ENCODE measurements at places on chromosomes 12 and 14. TPM values are rescaled to one million over a fixed set of nuclear protein-coding genes. Genes with fewer than 3 reads are reported as not detected.

- H3K4me1 ChIP-seq: peaks cover 34% of the 10 kb centered on the region
- no peaks in the 10 kb centered on the region for H3K36me3 ChIP-seq
- no peaks in the 10 kb centered on the region for H3K27me3 ChIP-seq
- no peak overlapping the region for H3K27ac ChIP-seq
These were observed 13.2 kb downstream of the PXN start for GRCh38 chr12:120252071-120252906.

DNA sequence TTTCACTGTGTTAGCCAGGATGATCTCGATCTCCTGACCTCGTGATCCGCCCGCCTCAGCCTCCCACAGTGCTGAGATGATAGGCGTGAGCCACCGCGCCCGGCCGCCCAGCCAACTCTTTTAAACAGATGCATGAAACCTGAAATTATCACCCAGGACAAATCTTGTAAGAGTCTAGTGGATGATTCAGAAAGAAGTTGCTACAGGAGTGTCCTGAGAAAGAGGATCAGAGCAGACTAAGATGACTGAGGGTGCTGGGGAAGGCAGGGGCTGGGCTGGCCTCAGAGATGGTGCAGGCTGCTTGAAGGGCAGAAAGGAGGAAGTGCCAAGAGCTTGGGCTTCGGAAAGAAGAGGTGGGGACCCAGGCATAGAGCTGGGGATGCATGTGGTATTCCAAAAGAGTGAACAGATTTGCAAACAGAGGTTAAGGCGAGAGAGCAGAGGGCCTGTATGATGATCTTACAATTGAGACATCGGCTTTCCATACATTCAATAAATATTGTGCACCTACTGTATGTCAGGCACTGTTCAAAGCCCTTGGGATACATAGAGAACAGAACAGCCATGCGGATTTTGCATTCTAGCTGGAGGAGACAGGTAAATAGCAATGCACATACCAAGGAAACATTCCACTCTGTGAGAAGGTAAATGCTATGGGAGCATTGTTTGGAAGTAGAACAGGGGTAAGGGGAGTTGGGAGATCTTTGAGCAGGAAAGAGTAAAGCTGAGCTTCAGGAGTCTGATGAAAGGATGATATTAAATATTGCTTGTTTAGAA, 7.4 kb upstream of the CD9 start:
- H3K27ac ChIP-seq: no peak overlapping the region
- no peaks in the 10 kb centered on the region for H3K27me3 ChIP-seq
- H3K4me3 ChIP-seq: no peak overlapping the region
- H3K36me3 ChIP-seq: no peaks in the 10 kb centered on the region
- DNase-seq: no peak

DNA sequence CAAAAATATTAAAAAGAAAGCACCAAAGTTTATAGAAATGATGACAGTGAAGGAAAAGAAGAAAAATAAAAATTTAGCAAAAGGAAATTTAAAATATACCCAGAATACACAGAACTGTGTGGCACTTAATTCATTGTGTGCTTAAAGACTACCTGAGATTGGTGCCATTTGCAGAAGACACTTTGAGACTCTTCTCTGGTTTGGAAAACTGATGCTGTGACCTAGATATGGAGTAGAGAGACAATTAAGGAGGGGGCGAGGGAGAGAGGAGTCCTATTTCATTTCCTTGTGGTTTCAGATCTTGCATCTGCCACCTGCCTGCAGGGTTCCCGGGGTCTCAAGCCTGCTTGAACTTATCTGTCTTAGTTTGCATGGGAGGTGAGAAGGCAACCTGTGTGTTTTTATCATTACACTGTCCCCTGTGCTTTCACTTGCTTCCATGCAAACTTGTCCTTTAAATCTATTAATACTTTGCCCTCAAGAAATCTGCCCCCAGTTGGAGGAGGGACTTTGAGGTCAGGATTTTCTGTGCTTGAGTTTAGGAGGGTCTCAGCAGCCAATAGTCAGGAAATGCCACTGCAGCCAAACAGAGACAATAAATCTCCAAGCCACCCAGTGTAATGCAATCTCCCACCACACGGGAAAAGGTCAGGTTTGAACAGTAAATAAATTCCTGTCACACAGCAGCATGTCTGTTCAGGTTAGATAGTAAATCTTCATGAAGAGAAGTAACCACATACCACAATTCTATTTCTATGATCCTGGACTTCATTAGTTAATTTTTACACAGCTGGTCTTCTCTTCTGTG, 119.4 kb downstream of the CAND1 start:
- no peaks in the 10 kb centered on the region for H3K36me3 ChIP-seq
- no peak overlapping the region for H3K4me3 ChIP-seq
- peaks cover 3% of the 10 kb centered on the region for H3K27me3 ChIP-seq
- H3K4me1 ChIP-seq: no peaks in the 10 kb centered on the region
- no peak overlapping the region for H3K27ac ChIP-seq
- DNase-seq: no peak

DNA sequence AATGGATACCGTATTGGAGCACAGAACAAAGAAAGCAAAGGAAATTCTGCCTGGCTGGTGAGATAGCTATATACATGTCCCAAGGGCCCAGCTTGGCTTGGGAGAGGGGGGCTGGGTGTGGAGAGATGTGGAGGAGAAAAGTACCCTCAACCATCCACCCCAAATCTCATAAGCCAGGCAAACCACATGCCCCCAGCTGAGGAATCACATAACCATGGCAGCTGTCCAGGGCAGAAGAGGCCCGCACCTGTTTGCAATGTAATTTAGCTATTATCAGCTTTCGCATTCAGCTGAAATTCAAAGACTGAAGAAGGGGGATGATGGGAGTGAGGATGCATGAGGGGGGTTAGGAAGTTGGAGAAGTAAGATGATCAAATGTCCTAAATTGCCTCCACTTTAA, 196.1 kb downstream of the TBX5 start:
- no peaks in the 10 kb centered on the region for H3K4me1 ChIP-seq
- no peaks in the 10 kb centered on the region for H3K36me3 ChIP-seq
- no peak overlapping the region for H3K4me3 ChIP-seq
- H3K27ac ChIP-seq: no peak overlapping the region

The CDH24 gene
- 2.5 TPM for total RNA-seq

GRCh38 chr14:58662018-58662417, 24.3 kb downstream of the DACT1 start:
- H3K36me3 ChIP-seq: no peaks in the 10 kb centered on the region
- DNase-seq: no peak
- H3K4me1 ChIP-seq: no peaks in the 10 kb centered on the region
- no peak overlapping the region for H3K4me3 ChIP-seq

GRCh38 chr14:100076133-100076532, 10.9 kb downstream of the EVL start:
- peaks cover 7% of the 10 kb centered on the region for H3K4me1 ChIP-seq
- no peaks in the 10 kb centered on the region for H3K36me3 ChIP-seq
- no peaks in the 10 kb centered on the region for H3K27me3 ChIP-seq
- no peak overlapping the region for H3K4me3 ChIP-seq

GRCh38 chr12:54935235-54935951, 49.2 kb downstream of the TESPA1 start:
- no peaks in the 10 kb centered on the region for H3K36me3 ChIP-seq
- H3K27ac ChIP-seq: peak overlapping the region; percentile 80
- H3K4me3 ChIP-seq: no peak overlapping the region
- peak; percentile 36 for DNase-seq
- H3K4me1 ChIP-seq: no peaks in the 10 kb centered on the region

DNA sequence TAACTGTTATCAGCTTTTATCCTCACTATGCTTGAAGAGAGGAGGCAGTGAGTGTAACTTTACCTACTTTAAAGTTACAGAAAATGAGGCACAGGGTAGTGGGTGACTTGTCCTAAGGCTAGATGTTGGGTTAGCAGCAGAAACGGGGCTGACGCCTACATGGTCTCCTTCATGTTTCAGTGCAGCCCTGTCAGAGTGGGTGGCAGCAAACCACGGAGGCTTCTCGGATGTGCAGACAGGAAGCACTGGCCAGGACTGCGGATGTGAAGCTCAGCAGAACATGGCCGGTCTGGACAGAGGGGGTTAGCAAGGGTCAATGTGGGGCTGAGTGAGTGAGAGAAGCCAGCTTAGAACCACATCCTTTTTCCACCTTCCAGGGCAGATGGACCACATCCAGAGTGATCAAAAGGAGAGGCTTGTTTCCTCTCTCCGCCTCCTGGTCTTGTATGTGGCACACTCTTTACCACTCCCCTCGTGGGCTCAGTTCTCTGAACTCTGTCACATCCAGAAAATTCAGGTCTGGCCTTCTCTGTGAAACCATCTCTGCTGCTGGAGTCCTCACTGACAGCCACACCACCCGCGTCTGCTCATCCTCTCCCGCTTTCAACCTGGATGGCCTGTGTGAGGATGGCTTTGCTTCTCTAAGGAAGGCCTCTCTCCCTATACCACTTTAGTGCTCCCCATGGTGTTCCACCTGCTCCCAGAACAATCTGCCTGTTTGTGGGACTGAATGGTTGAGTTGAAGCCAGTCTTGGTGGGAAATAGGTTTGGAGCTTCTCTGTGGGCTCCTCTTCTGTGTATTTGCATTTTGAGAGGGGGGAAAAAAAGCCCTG, 14.1 kb downstream of the SUSD6 start:
- H3K27ac ChIP-seq: peak overlapping the region; percentile 38
- no peaks in the 10 kb centered on the region for H3K36me3 ChIP-seq
- peaks cover 87% of the 10 kb centered on the region for H3K4me1 ChIP-seq
- H3K27me3 ChIP-seq: no peaks in the 10 kb centered on the region
- DNase-seq: peak; percentile 90

DNA sequence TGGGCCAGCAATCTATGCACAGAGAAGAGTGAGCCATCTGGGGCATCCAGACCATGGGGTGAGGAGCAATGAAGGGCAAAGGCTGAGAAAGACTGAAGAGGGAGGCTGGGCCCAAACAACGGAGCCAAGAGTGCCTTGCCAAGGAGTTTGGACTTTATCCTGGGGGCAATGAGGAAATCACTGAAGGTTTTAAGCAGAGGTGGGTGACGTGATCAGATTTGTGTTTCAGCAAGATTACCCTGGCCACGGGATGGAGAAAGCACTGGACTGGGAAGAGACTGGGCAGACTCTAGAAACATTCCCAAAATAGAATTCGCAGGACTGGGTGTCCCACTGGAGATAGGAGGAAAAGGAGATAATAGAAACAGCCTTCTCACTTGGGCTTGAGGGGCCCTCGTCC, 65.3 kb downstream of the DPF3 start:
- no peak for DNase-seq
- no peaks in the 10 kb centered on the region for H3K36me3 ChIP-seq
- no peak overlapping the region for H3K27ac ChIP-seq
- H3K27me3 ChIP-seq: no peaks in the 10 kb centered on the region

GRCh38 chr12:6444031-6444430, 724 bp upstream of the CD27 start:
- H3K27ac ChIP-seq: no peak overlapping the region
- H3K36me3 ChIP-seq: no peaks in the 10 kb centered on the region
- no peak overlapping the region for H3K4me3 ChIP-seq
- DNase-seq: no peak
- H3K27me3 ChIP-seq: no peaks in the 10 kb centered on the region

DNA sequence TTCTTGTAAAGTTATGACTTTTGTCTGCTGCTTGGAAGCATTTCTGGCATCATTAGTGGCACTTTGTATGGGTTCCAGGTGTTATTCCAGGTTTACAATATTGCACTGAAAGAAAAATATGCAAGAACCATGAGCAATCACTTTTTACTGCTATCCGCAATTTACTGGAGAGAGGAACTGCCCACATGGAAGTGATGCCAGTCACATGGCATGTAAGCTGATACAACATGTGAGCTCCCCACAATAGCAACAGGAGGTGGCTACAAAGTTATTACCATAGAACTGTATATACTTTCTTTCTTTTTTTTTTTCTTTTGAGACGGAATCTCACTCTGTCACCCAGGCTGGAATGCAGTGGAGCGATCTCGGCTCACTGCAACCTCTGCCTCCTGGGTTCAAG, 1012.1 kb downstream of the BCL11B start:
- H3K27ac ChIP-seq: no peak overlapping the region
- H3K27me3 ChIP-seq: no peaks in the 10 kb centered on the region
- H3K4me1 ChIP-seq: no peaks in the 10 kb centered on the region

DNA sequence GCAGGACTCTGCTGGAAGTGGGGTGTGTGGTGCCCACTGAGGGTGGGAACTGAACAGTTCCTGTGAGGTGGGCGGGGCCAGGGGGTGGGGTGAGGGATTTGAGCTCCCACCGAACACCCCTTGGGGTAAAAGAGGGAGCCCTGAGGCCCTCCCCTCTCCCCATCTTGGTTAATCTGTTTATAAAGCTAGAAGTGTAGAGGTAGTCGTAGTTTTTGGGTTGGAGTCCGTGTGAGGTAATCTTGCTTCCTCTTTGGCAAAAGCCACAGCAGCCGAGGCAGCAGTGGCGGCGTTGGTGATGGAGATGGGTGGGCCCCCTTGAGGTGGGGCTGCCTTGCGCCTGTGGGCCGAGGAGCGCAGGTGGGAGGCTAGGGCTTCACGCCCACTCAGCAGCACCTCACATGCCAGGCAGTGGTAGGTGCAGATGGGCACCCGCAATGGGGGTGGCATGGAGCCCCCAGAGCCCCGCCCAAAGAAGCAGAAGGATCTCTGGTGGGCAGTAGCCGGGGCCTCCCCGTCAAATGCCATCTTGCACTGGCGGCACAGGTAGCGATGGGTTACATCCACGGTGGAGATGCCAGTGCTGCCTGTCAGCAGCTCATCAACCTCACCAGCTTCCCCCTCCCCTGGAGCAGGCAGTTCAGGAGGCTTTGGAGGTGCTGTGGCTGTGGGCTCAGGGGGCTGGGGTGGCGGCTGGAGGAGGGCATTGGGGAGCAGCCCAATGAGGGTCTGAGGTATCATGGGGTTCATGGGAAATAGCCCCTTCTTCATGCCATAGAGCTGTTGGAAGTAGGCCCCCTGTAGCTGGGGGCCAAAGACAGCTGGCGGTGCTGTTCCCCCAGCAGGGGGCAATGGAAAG, 29.6 kb downstream of the ZFHX2 start:
- no peaks in the 10 kb centered on the region for H3K27me3 ChIP-seq
- no peaks in the 10 kb centered on the region for H3K36me3 ChIP-seq
- no peaks in the 10 kb centered on the region for H3K4me1 ChIP-seq
- no peak overlapping the region for H3K4me3 ChIP-seq
- DNase-seq: no peak
- no peak overlapping the region for H3K27ac ChIP-seq

DNA sequence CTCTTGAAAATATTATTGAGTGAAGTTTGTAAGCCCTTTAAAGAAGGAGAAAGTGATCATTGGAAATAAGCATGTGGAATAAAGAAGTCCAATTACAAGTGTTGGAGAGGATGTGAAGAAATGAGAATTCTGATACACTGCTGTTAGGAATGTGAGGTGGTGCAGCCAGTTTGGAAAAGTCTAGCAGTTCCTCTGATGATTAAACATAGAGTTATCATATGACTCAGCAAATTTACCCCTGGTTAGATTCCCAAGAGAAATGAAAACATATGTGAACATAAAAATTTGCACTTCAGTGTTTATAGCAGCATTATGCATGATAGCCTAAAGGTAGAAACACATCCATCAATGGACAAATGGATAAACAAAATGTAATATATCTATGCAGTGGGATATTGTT, 319.9 kb downstream of the AEBP2 start:
- no peaks in the 10 kb centered on the region for H3K27me3 ChIP-seq
- H3K27ac ChIP-seq: no peak overlapping the region
- no peak overlapping the region for H3K4me3 ChIP-seq
- no peaks in the 10 kb centered on the region for H3K36me3 ChIP-seq

- no peak overlapping the region for H3K27ac ChIP-seq
- no peaks in the 10 kb centered on the region for H3K27me3 ChIP-seq
- no peak overlapping the region for H3K4me3 ChIP-seq
- DNase-seq: no peak
These were observed 192.2 kb upstream of the LMNTD1 start for GRCh38 chr12:25745281-25745680.

The NRDE2 gene
- 21.9 TPM for total RNA-seq
